ENCODE measurements at places on chromosomes 3 and 15. TPM values are rescaled to one million over a fixed set of nuclear protein-coding genes. Genes with fewer than 3 reads are reported as not detected.

GRCh38 chr15:64149893-64150578, 1.5 kb upstream of the SNX22 start:
- DNase-seq: no peak

Gene RBPMS2
- total RNA-seq: 0.14 TPM

DNA sequence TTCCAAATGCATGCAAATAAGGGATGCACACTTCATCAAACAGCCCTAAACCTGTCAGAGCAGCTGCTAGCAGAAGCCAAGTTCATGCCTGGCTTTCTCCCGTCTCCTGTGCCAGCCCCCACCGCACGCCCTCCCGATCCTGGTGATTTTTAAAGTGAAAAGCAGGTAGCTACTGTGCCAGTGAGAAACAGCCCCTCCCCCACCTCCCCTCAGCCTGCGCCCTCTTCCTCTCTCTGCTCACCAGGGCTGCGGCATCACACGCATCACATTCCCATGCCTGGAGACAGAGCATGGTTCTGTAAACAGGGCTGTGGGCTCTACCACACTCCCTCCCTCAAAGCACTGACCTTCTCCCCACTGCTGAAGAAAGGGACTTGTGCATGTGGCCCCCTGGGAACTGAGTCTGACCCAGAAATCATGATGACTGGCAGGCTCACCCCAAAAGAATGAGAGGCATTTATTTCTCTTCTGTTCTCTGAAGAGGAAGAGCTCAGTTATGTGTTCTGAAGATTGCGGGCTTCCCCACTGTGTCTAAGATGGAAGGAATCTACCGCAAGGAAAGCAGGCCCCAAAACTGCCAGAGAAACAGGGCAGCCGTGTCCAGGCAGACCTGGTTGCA, 14.5 kb upstream of the SLC6A1 start:
- no peak for DNase-seq

DNA sequence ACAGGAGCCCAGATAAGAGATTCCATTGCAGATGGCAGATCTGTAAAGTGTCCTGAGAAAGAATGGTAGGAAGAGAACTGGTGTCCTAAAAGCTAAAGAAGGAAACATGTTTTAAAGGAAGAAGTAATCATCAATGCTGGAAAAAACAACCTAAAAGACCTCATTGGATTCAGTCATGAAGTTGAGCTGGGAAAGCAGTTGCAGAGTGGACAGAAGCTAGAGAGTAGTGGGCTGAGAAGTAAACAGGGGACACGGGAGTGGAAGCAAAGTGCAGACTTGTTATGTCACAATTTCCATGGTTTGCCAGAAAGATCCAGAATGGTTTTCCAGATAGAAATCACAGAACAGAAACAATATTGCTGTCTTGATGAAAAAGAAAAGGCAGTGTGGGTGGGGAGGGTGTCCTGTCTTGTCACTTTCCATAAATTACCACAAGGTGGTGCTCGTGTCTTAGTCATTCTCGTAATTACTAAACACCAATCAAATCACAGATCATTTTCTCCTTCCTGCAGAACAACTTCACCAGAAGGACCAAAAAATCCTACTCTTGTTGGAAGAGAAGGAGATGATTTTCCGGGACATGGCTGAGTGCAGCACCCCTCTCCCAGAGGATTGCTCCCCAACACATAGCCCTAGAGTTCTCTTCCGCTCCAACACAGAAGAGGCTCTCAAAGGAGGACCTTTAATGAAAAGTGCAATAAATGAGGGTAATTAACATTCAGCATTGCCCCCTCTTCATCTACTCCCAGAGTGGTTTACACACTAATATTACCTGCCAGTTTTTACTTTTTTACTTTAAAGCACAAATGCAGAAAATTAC, 64.5 kb downstream of the KLHL25 start:
- peak; percentile 69 for DNase-seq

Gene HYKK
- 0.57 TPM for total RNA-seq

DNA sequence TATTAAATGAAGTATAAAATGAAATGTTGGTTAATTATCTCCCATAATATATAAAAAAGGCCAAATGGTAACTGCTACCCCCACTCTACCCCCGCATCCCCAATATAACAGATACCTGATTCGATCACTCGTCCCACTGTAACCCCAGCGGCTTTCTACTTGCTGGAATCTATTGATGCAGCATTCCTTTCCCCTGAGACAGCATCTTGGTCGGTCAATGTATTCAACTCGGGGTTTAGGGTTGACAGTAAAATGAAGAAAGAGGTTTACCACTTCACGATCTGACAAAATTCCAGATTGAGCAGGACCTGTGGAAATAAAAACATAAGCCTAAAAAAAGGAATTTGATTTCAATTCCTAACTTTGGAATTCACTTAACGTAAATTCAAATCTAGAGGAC, 18.6 kb upstream of the C15orf40 start:
- DNase-seq: peak; percentile 36

Gene TLR9
- total RNA-seq: not detected

- DNase-seq: no peak
These were observed 480.7 kb downstream of the FHIT start for GRCh38 chr3:60770532-60770931.

DNA sequence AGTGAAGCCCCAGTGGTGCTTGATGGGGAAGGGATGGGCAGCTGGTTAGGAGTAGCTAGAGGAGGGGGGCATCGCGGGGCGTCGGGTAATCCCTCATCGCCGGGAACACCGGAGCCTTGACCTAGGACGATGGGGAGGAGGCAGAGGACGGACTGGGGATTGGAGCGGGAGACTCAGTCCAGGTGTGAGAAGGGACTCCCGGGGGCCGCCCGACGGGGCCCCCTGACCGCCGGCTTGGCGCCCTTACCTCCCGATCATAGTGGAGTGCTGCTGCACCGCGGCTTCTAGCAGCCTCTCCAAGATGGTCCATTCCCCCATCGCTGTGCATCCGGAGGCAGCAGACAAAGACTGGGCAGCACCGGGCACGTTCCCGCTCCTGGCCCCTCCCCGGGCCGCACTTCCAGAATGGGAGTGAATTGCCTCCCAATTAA, 612 bp downstream of the GJD2 start:
- no peak for DNase-seq

DNA sequence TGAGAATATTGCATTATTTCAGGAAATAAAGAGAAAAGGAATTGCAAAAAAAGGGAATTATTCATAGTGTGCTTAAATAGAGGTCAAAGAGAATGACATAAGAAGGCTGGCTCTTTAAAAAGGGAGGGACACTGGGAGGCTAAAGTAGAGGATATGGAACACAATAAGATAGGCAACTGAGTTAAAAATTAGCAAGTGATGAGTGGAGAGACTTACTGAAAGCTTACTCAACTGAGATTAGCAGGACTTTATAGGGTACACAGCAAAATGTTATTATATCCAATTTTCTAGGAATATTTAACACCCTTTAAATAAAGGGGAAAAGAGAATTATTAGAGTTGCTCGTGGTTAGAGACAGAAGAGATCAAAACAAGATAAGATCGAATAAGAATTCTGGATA, 375.2 kb downstream of the LSAMP start:
- no peak for DNase-seq

DNA sequence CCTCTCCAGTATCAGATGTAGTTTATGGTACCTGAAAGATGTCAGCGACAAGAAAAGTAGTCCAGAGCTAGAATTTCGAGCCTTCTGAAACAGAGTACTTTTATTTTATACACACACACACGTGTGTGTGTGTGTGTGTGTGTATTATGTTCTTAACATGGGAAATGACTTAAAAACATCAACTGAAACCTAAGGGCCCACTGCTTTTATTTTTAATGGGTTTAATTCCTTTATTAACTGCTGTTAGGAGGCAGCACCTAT, 1.9 kb downstream of the TCF12 start:
- no peak for DNase-seq

GRCh38 chr15:87817553-87817952, 439.0 kb downstream of the NTRK3 start:
- DNase-seq: no peak

GRCh38 chr15:80957556-80957955, 32.1 kb downstream of the MESD start:
- no peak for DNase-seq

Gene PLA2G4F
- not detected for total RNA-seq

DNA sequence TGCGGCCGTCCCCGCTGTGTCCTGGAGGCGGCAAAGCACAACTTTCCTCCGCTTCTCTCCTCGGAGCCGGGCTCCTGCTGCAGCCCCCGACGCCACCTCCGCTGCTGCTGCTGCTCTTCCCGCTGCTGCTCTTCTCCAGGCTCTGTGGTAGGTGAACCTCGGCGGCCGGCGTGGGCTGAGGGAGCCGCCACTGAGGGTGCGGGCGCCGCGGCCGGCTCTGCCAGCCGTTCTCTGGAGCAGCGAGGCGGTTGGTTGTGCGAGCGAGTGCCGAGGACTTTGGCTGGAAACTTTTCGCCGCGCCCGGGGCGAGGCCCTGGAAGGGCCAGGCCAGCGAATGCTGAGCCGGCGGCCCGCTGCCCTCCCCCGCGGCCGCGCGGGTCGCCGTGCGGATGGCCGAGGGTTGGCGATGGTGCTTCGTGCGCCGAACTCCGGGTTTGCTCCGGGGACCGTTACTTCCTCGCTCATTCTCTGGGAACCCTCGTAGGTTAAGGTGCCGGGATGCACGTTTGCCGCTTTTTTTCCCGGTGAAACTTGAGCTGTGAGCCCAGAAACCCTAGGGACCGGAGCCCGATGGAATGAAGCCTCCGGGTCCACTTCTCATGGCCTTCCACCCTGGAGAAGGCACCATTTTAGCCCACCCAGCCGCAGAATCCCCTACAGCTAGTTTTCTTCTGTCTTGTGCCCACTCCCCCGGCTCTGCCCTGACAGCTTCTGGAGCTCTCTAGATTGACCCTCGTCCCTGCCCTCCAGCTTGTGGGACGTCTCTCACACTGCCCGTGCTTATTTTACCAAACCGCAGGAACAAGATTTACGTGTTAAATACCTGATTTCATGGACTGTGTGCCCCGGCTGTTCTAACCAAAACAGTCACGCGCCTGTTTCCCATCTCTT, 660 bp downstream of the NECTIN3 start:
- DNase-seq: peak; percentile 34

Gene PLCL2
- 11.5 TPM for total RNA-seq

DNA sequence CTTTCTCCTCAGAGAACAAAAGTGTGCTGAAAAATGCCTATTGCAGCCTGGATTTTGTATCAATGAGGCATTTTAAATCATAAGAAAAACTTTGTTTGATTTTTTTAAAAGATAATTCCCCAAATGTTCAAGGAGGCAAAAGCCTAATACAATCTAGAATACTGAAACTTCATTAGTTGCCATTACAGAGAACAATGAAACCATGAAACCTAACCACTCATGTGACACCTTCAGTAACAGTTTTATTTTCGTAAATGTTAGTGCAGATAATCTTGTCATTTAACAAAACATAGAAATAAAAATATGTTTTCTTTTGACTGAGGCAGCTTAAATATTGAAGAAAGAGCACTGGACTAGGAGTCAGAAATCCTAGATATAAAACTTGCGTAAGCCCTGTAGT, 655.9 kb downstream of the RBMS3 start:
- DNase-seq: no peak

Gene AADAC
- total RNA-seq: not detected

Gene SELENOS
- 50.7 TPM for total RNA-seq

GRCh38 chr15:66779331-66780009, 77.4 kb downstream of the SMAD6 start:
- DNase-seq: no peak

DNA sequence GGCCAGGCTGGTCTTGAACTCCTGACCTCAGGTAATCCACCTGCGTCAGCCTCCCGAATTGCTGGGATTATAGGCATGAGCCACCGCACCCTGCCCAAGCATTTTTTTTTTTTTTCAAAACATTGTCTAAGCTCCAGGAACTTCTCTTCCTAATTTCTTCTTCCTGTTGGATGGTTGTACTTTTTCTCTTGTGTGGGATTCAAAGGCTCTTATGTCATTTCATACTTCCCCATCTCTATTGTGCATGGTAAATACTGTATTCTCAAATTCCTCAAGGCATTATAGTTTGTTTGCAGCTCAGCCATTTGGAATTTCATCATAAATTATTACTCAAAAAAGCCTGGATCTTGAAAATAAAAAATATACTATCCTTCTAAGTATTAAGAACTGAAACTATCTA, 199.1 kb upstream of the GADL1 start:
- DNase-seq: no peak

- DNase-seq: no peak
These were observed 246.6 kb upstream of the LRRC3B start for GRCh38 chr3:26375843-26376530.

GRCh38 chr15:69824877-69825406, 272.8 kb downstream of the TLE3 start:
- DNase-seq: no peak

Gene C3orf20
- not detected for total RNA-seq

Gene BNC1
- total RNA-seq: 18.1 TPM

DNA sequence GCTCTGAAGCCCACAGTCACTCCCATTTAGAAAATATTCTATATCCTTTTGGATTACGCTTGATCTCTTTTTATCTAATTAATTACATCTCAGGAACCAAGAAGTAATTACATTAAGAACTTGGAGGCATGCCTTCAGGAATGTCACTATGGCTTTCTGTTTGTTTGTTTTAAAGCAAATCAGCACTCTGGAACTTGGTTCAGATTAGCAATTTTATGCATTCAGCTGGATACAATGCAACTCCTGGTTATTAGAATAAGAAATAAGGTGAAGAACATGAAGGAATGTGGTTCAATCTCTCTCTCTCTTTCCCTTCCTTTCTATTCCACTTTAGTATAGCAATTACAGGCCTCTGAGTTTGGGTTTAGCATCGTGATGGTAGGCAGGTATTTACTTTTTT, 235.8 kb downstream of the FHIT start:
- DNase-seq: no peak

- DNase-seq: no peak
These were observed 36.3 kb downstream of the SRGAP3 start for GRCh38 chr3:9213019-9213634.

GRCh38 chr15:70530503-70530902, 232.9 kb downstream of the UACA start:
- no peak for DNase-seq

- DNase-seq: peak; percentile 19
These were observed 638.0 kb downstream of the OTOL1 start for GRCh38 chr3:162134571-162134970.

Gene DZIP1L
- 27.4 TPM for total RNA-seq

Gene TRPM7
- total RNA-seq: 15.2 TPM

DNA sequence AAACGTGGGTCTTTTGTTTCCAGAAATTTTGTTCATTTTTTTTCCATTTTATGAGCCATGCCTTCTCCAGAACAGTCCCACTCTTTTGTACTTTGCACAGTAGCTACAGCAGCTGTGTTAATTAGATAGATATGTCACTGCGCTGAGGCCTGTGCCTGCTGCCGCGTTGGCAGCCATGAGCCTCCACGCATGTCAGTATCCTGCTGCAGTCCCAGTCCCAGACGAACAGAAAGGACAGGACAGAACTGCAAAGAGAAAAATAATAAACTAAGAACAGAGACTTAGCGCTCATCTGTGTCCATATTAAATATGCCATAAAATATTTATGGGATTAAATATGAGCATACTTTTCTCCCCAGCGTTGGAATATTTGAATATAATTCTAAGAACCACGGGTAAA, 442.4 kb upstream of the RARB start:
- no peak for DNase-seq

Gene RBM5
- 65.5 TPM for total RNA-seq

Gene CCR1
- 0.27 TPM for total RNA-seq

GRCh38 chr3:18111796-18112232, 313.3 kb downstream of the SATB1 start:
- peak; percentile 71 for DNase-seq

Gene CNTN6
- not detected for total RNA-seq

GRCh38 chr15:53982876-53983275, 4.6 kb downstream of the UNC13C start:
- no peak for DNase-seq
